ENCODE measurements at places on chromosomes 7 and 10.

- no peak for DNase-seq
These were observed 49.3 kb upstream of the PRKAR1B start for GRCh38 chr7:776381-776780.

GRCh38 chr7:2817456-2817855 lies 26.7 kb downstream of the GNA12 start:
- no peak for DNase-seq

DNA sequence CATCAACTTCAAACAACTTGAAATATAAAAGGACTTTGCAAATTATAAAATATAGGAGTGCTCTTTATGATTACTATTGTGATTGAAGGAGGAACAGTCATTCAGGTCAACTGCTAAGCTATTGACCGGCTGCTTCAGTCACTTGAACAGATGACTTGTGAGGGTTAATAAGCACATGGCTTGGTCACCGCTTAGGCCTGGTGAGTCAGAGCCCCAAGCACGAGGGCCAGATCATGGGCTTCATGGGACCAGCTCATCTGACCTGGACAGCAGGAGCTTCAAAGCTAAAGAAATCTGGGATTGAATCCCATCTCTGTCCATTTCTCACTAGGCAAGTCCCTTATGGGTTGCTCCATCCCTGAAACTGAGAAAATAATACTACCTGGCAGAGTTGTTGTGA lies 60.4 kb upstream of the ADO start:
- no peak for DNase-seq

GRCh38 chr7:22832401-22832800 lies 9.8 kb upstream of the TOMM7 start:
- DNase-seq, result no peak

- no peak for DNase-seq
These were observed 9.7 kb downstream of the ACADSB start for GRCh38 chr10:123018531-123018930.

DNA sequence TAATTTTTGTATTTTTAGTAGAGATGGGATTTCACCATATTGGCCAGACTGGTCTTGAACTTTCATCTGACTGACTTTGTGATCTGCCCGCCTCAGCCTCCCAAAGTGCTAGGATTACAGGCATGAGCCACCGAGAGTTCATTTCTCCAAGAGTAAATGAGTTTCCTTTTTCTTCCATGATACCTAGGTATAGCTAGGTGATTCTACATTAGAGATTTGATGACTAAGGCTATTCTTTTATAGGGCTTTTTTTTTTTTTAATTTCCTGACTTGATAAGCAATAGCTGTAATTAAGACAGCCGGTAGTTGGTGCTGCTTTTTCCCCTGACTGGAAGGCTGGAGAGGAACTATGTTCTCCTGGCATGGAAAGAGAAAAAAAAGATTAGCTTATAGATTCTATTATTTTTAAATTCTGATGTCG lies 3.3 kb downstream of the PTPN12 start:
- DNase-seq, result no peak
